Glomerular endothelial cell (primary cell): ENCODE measurements at places on chromosomes 1 and 21.
A peak's percentile ranks its signal among the peaks of the same experiment; 100 is the strongest.

DNA sequence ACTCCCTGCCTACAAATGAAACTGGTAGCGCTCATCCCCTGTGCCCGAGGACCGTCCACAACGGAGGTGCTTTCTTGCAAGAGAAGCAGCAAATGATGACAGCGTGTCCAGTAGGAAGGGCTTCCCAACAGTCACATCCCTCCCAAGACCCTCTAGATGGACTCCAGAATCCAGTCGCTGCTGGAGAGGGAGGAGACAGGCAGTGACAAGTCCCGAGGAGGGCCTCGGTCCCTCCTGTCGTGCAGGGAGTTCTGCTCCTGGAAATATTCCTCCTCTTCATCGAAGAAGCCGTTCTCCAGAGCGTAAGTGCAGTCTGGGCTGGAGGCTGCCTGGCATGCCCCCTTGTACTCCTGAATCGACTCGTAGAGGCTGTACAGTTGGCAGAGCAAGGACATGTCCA is 20.3 kb downstream of the FAM89A start:
- no peak for DNase-seq

DNA sequence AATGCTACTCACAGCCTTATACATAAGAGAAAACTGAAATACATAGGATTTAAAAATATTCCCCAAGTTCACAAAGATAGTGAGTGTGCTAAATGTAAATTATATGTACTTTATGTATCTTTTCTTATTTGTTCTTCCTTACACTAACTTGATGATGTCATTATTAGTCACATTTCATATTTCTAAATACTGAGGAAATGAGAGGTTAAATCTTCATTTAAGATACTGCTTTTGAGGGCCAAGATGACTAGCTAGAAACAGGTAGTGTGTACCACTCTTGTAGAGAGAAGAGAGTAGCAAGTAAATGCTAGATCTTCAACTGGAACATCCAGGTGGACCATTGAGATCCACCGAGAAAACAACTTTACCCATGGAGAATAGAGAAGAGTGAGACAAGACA is 29.8 kb downstream of the PYHIN1 start:
- no peak for DNase-seq

GRCh38 chr1:26275580-26276431 is 4.1 kb upstream of the SH3BGRL3 start:
- DNase-seq, result peak; percentile 89

DNA sequence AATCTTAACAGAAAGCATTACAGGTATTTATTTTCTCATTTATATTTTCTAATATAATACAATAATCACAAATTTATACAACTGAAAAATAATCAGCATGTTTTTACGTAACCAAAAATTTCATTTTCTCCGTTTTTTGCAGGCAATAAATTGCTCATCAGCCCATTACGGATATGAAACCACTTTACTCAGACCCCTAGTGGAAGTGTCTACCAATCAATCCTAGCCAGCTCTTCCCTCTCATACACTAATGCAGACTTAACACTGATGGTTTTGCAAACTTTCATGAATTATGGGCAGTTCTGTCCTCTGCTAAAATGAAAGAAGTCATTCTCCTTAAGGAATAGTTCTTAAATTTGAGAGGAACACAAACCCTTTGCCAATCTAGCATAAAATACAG is 124.7 kb downstream of the EIF4G3 start:
- DNase-seq, result no peak

- no peak for DNase-seq
Observed at GRCh38 chr1:145927916-145928643, 796 bp upstream of the RBM8A start.

GRCh38 chr1:87599569-87599968 is 270.9 kb downstream of the LMO4 start:
- no peak for DNase-seq

DNA sequence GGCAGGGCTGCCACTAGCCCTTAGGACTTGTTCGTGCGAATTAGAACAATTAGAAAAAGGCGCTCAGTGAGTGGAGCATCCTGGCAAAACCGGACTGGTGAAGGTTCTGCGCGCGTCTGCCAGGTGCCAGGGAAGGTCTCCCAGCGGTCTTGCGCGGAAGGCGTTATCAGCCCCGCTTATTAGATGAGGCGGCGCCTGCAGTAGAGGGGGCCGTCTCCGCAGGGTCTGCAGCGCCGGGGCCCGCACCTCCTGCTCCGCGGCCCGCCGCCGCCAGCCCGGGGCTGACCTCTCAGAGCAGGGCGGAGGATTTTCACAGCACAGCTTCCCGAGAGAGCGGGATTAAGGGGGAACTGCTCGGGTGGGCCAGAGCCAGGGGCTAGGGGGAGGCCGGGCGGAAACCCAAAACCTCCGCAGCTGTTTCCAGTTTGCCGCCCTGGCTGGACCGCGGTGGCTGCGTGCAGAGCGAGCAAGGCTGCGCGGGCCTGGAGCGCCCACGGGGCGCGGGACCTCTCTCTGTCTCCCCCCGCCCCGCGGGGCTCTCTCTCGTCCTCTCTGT is 155.2 kb downstream of the FOXD2 start:
- DNase-seq, result no peak
